ENCODE measurements at places on chromosomes 13 and 19. TPM values are rescaled to one million over a fixed set of nuclear protein-coding genes. Genes with fewer than 3 reads are reported as not detected.

DNA sequence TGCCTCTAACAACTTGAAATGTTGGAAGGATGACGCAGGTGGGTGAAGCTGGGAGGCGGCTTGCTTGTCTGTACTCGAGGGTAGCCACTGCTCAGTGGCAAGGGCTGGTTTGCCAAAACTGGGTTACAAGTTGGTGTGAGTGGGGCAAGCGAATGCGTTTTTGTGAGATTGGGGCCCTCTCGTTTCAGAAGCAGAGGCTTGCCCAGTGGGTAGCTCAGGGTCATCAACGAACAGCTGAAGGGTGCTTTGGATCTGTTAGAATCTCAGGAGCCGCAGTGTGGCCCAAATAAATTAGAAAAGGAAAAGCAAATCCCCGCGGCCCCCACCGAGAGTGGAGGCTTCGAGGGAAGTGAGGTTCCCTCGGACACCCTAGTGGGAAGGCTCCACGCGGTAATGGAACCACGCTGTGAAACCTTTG, 7.3 kb downstream of the ATP4B start:
- DNase-seq, result no peak

DOCK6 gene
- total RNA-seq, result 129 TPM

RINL gene
- total RNA-seq, result 17.0 TPM

ZNF460 gene
- total RNA-seq, result 54.1 TPM

- peak; percentile 68 for DNase-seq
These were observed 1.2 kb downstream of the PLEKHA4 start for GRCh38 chr19:48867123-48867745.

DNA sequence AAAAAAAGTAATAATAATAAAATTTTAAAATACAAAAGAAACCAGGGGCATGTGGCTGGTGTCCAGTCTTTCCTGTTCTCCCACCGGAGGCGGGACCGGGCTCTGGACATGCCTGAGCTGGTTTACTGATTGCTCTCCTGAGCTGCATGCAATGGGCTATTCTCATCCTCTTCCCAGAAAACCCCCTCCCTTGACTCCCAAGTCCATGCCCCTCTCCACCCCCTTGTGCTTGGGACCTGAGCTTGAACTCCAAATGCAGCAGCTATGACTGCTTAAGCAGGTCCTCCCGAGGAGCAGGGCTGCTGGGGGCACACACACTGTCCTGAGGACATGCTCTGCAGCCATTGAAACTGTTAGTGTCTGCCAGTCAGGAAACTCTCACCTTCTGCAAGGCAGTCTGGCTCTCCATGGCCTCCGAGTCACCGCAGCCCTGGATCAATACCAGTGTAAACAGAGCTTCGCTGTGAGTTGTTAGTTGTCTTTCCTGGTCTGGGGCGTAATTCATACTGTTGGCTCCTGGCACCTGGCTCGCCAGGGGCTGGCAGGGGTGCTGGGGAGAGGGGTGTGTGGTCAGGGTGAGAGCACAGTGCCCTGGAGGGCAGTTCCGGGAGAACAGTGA, 41.6 kb upstream of the CHST8 start:
- DNase-seq, result no peak

GRCh38 chr13:113045251-113046127, 60.1 kb upstream of the F7 start:
- no peak for DNase-seq

- no peak for DNase-seq
These were observed 533.5 kb upstream of the SGCG start for GRCh38 chr13:22647156-22647850.

TEX30 gene
- 10.2 TPM for total RNA-seq

GRCh38 chr13:83297586-83298290, 584.5 kb downstream of the SLITRK1 start:
- DNase-seq, result no peak

CCDC169 gene
- total RNA-seq, result 3.4 TPM

RAB20 gene
- total RNA-seq, result 42.9 TPM

MAST3 gene
- total RNA-seq, result 6.5 TPM

DNA sequence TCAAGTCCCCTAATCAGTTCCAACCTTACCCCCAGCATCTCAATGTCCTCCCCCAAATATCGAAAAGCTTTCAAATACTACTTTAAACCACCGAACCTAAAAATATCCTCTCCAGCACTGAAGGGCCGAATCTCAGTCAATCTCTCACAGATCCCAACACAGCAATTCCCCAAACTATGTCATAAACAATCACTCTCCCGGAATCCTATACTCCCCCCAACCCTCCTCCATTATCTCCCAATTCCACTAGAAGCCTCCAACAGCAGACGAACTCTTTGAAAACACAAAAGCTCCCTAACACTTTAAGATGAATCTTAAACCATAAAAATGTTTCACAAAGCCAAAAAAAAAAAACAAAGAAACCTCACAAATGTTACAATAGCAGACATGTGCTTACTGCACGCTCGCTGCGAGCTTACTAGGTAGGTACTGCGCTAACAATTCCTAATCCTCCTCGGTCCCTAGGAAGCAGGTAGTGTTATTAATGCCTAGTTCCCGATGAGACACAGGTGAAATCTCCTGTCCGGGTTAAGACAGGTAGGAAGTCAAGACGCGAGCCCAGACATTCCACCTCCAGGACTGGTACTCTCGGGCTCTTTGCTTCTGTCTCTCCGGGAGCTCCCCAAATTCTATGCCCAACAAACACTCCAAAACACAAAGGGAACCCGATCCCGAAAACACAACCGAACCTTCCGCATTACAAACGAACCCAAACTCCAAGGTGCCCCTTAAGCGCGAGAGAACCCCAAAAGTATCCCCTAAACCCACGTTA, 14.2 kb downstream of the FBXO46 start:
- DNase-seq, result peak; percentile 76

BRME1 gene
- total RNA-seq, result 3.0 TPM

PPP1R37 gene
- 31.1 TPM for total RNA-seq

DNA sequence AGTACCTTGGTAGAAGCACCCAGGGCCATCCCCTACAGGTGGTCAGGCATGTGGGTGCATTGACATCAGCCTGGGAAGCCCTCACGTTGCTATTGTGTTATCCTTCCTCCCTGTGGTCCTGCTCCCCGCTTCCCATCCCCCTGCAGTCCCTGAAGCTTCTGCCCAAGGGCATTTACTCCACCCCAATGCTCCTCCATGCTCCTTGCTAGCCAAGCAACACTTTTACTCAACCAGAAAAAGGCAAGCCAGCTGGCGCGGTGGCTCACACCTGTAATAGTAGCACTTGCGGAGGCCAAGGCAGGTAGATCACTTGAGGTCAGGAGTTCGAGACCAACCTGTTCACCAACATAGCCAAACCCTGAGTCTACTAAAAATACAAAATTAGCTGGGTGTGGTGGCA, 54.8 kb upstream of the LATS2 start:
- no peak for DNase-seq

- peak; percentile 70 for DNase-seq
These were observed at the start of gene LSR for GRCh38 chr19:35248310-35249145. Gene LSR, plus strand, starts transcription at chr19:35249002. Its CDS starts 21 bp downstream, at chr19:35249023.

ZFR2 gene
- total RNA-seq, result 0.34 TPM

DNA sequence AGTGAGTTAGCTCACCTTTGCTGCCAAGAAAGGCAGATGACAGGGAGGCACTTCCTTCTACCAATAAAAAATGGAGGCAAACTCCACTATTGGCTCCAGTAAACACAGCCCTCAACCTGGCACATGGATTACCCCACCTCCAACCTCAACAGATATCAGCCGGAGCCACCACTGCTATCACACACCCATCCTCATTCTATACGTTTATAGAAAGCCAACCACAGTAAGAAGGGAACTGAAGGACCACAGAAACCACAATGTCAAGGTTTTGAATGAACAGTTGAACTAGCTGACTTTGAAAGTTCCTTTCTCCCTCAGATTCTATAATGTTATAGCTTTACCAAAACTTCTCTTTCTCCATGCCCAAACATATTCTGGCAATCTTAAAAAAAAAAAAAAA, 526.2 kb downstream of the UQCRFS1 start:
- no peak for DNase-seq

SLC25A41 gene
- not detected for total RNA-seq

TTC9B gene
- not detected for total RNA-seq

DNA sequence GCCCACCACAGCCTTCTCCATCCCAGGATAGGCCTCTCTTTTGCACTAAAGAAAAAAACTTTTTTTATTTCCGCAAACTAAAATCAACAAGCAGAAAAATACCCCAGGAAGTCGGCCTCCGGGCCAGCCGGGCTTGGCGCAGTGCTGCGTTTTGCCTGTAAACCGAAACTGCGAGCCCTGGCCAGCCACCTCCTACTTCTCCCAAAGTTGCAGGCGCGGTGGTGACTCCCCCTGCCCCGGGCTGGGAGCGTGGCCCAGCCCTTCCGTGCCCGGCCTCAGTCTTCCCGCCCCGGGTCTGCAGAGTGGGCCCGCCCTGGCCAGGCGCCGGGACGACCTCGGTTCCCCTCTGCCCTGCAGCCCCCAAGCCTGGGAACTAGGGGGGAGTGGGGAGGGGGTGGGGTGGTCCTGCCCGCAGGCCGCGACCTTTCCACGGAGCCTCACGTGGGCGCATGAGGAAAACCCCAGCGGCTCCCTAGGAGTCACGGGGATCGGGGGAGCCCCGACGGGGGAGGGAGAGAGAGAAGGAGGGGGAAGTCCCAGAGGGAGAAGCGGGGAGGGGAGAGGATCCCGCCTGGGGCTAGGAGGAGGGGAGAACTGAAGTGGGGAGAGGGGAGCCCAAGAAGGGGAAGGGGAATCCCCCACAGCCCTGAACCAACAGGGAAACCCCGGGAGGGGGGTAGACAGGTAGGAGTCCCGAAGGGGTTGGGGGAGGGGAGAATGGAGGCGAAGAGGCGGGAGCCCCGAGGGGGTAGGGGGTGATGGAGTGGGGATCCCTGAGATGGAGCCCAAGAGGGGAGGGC, 3.0 kb downstream of the GADD45B start:
- peak; percentile 90 for DNase-seq

PLPP2 gene
- 14.1 TPM for total RNA-seq

- no peak for DNase-seq
These were observed 608 bp downstream of the CD70 start for GRCh38 chr19:6590258-6590826.

LAIR1 gene
- 27.4 TPM for total RNA-seq

GRCh38 chr19:43678512-43679261, 8.7 kb upstream of the PLAUR start:
- DNase-seq, result no peak

GRCh38 chr19:7506385-7507328, 9.2 kb upstream of the ZNF358 start:
- DNase-seq, result peak; percentile 54

- DNase-seq, result no peak
These were observed 212.8 kb downstream of the FGF9 start for GRCh38 chr13:21883713-21884112.

FPR1 gene
- total RNA-seq, result 21.4 TPM

PLVAP gene
- 6.4 TPM for total RNA-seq

DNA sequence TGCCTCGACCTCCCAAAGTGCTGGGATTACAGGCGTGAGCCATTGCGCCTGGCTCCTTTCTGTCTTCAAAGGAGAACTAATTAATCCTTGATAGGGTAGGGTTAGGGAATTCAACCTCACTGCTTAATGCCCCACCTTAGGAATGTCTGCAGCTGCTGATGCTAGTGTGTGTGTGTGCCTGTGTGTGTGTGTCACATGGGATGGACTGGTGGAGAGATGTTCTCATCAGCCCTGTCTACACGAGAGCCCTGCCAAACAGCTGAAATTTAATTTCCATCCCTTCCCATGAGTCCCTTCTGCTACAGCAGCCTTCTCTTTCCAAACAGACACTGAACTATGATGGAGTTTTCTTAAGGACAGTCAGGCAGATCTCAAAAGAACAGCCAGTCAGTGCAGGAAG, 46.5 kb upstream of the CLDN10 start:
- DNase-seq, result no peak

ZNF98 gene
- total RNA-seq, result 0.61 TPM

DNA sequence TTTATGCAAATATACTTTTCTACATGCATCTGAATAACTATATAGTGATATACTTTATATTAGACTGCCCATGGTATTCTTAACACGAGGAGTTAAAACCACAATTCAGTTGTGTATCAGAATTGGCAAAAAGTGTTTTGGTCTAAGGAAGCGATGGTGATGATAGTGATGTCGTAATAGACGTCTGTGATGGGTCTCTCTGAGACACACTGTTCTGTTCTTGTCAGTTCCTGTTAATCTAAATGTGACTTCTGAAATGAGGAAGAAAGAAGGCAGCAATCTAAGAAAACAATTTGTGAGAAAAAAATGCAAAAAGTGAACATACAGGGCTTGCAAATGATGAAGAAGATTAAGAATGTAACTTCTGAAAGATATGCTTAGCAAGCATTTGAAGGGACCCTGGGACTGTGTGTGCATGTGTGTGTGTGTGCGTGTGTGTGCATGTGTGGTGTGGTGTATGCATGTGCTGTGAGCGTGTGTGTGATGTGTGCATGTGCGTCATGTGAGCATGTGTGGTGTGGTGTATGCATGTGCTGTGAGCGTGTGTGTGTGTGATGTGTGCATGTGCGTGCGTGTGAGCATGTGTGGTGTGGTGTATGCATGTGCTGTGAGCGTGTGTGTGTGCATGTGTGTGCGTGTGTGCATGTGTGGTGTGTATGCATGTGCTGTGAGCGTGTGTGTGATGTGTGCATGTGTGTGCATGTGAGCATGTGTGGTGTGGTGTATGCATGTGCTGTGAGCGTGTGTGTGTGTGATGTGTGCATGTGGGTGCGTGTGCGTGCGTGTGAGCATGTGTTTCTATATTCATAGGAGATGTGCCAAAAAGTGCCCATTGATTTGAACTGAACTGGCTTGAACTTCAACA, 131.8 kb downstream of the IRS2 start:
- DNase-seq, result no peak

DNA sequence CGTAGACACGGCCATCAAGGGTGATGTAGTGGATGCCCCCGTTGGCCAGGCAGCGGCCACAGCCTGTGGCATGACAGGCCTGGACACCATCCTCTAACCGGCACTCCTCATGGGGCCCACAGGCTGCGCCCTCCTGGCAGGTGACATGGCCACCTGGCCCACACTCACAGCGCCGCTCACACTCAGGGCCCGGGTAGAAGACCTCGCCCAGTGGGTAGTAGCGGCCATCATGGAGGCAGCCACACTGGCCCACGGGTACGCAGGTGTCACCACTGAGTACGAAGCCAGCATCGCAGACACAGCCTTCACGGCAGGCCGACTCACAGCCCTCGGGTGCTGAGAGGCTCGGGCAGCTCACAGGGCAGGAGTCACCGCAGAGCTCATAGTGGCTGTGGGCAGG, 27.2 kb upstream of the FBL start:
- no peak for DNase-seq

- DNase-seq, result no peak
These were observed 39.8 kb upstream of the EHD2 start for GRCh38 chr19:47673426-47673825.

SIGLEC10 gene
- 53.1 TPM for total RNA-seq

GRCh38 chr13:66859934-66860877, 369.9 kb downstream of the PCDH9 start:
- DNase-seq, result no peak

DNA sequence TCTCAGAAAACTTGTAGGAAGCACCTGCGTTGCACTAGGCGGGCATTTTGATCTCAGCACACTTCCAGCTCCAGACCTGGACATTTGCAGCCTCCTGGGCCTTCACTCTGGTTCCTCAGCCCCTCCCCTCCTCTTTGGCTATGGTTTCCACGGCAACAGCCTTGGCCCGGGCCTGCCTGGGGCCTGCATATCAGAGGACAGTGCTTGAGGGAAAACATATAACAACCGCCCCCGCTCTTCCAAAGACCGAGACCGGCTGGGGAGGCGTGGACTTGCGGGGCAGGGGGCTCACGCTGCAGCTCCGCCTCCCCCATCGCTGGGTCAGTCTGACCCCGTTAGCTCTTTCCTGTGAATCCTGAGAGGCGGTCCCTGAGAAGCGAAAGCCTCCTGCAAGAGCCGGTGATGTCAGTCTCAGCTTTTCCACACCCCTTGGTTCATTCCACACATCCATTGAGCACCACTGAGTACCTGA, 125.7 kb upstream of the PEG3 start:
- peak; percentile 56 for DNase-seq

GRCh38 chr19:15252398-15253018, 20.3 kb upstream of the EPHX3 start:
- peak; percentile 32 for DNase-seq

CGB8 gene
- not detected for total RNA-seq
